ENCODE measurements at places on chromosomes 7 and 10.
A peak's percentile ranks its signal among the peaks of the same experiment; 100 is the strongest.

- H3K4me3 ChIP-seq = no peak overlapping the region
- H3K4me1 ChIP-seq = no peaks in the 10 kb centered on the region
- no peak for DNase-seq
- no peaks in the 10 kb centered on the region for H3K27me3 ChIP-seq
- H3K27ac ChIP-seq = no peak overlapping the region
Observed at GRCh38 chr7:107007892-107008287, 36.6 kb upstream of the PRKAR2B start.

DNA sequence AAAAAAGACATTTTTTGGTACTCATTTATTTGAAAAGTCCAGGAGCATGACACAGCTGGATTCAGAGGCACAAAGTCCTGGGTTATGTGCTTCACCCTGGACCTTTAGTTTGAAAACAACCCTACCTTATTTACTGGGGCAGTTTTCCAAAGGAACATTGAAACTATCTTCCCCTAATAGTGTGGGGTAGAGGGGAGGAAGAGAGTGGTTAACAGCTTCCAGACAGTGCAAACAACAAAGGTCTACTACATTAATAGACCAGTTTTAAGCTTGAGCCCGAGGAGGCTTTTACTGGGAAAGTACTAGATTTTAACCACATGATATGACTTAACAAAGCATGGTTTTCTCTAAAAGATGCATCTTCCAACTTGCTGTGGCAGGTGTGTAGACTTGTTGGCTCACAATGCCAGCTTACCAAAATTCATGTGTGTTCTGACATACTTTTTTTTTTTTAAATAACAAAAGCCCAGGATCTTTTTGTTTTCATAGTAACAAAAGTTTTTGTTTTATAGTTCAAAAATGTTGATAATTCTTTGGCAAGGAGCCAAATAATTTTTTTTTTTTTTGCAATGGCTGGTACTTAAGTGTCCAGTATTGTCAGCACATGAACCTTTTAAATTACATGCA is 1.8 kb downstream of the GSTO1 start:
- H3K4me1 ChIP-seq = peaks cover 14% of the 10 kb centered on the region
- H3K27ac ChIP-seq = peak overlapping the region; percentile 98
- H3K36me3 ChIP-seq = no peaks in the 10 kb centered on the region
- no peak overlapping the region for H3K4me3 ChIP-seq
- no peaks in the 10 kb centered on the region for H3K27me3 ChIP-seq

DNA sequence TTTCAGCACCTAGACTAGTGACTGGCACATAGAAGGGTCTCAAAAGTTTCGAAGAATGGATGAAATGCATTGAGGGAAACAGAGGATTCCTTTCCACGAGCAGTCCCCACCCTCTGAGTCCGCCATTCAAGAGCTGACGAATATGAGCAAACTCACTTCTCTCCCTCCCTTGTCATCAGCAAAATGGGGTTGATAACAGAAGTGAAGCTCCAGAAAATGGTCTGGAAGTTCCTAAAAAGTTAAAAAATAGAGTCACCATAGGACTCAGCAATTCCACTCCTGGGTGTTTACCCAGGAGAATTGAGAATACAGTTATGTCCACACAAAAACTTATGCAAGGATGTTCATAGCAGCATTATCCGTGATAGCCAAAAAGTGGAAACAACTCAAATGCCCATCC is 25.0 kb upstream of the SRGN start:
- H3K4me1 ChIP-seq = no peaks in the 10 kb centered on the region
- no peak overlapping the region for H3K4me3 ChIP-seq
- no peak for DNase-seq
- peak overlapping the region; percentile 80 for H3K27ac ChIP-seq
- no peaks in the 10 kb centered on the region for H3K27me3 ChIP-seq

DNA sequence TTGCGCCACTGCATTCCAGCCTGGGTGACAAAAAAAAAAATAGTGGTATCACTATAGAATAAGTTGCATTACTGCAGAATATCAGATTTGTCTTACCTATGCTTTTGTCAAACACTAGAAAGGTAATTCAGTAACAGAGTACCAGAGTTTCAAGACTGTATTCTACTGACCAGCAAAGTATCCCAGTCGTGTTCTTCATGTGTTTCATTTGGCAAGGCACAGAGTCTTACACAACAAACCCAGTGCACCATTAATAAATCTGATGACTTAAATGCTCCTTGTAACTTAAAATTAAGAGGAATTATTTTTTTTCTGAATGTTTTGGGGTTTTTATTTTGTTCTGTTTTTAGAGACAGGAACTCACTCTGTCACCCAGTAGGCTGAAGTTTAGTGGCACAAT is 34.4 kb upstream of the PBLD start:
- H3K36me3 ChIP-seq = peaks cover 13% of the 10 kb centered on the region
- no peaks in the 10 kb centered on the region for H3K27me3 ChIP-seq
- no peak overlapping the region for H3K4me3 ChIP-seq
- H3K27ac ChIP-seq = no peak overlapping the region

- no peak overlapping the region for H3K4me3 ChIP-seq
- H3K36me3 ChIP-seq = no peaks in the 10 kb centered on the region
- H3K27ac ChIP-seq = no peak overlapping the region
- H3K4me1 ChIP-seq = no peaks in the 10 kb centered on the region
- H3K27me3 ChIP-seq = no peaks in the 10 kb centered on the region
- DNase-seq = no peak
Observed at GRCh38 chr7:38727184-38727940, 96.2 kb upstream of the AMPH start.

DNA sequence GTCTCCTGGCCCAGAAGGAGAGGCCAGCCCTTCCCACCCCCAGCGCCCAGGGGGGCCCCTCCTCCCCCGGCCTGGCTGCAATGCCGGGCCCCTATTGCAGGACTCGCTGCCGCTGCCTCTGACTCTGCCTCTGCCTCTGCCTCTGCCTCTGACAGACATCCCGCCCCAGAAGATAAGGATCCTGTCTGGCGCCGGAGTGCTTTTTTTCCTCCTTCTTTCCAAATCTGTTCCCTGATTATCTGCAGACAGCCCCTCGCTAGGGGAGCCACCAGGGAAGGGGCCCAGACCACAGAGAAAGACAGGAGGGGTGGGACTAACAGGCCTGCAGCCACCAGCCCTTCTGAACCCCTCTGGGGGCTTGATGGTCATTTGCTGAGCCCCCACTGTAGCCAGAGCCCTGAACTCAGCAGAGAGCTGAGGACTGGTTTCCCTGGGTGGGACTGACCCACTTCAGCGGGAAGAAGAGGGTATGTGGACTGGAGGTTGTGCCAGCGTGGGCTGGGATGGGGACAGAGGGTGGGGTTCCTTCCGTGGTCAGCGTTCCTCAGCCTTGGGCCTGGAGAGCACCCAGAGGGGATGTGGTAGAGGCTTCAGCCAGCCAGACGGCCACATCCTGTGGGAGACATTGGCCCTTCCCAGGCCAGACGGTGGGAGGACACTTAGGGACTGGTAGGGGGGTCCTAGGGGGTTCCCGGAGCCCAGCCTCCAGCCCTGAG is 22.8 kb downstream of the UNC5B start:
- no peak overlapping the region for H3K27ac ChIP-seq
- no peaks in the 10 kb centered on the region for H3K36me3 ChIP-seq
- no peaks in the 10 kb centered on the region for H3K27me3 ChIP-seq
- H3K4me3 ChIP-seq = no peak overlapping the region
- no peak for DNase-seq
- H3K4me1 ChIP-seq = peaks cover 23% of the 10 kb centered on the region

GRCh38 chr7:107130487-107131220 is 38.1 kb upstream of the HBP1 start:
- H3K27ac ChIP-seq = no peak overlapping the region
- no peak overlapping the region for H3K4me3 ChIP-seq
- no peaks in the 10 kb centered on the region for H3K36me3 ChIP-seq
- no peaks in the 10 kb centered on the region for H3K4me1 ChIP-seq
- DNase-seq = no peak

DNA sequence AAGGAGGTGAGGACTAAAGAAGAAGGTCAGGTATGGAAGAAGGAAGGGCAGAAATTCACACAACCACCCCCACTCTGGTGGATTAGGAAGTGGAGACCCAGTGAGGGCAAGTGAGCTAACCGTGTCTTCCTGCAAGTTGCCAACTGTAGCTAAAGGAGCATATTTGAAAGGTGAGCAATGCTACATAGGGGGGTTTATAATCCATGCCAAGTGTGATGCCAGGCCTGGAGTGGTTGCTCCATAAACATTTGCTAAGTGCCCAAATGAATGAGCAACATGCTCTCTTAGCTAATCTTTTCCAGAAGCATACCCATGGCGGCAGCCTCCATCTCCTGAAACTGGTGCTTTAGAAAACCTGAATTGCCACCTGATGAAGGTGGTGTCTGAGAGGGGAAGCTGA is 121.6 kb downstream of the LRRC18 start:
- DNase-seq = no peak
- H3K4me1 ChIP-seq = no peaks in the 10 kb centered on the region

DNA sequence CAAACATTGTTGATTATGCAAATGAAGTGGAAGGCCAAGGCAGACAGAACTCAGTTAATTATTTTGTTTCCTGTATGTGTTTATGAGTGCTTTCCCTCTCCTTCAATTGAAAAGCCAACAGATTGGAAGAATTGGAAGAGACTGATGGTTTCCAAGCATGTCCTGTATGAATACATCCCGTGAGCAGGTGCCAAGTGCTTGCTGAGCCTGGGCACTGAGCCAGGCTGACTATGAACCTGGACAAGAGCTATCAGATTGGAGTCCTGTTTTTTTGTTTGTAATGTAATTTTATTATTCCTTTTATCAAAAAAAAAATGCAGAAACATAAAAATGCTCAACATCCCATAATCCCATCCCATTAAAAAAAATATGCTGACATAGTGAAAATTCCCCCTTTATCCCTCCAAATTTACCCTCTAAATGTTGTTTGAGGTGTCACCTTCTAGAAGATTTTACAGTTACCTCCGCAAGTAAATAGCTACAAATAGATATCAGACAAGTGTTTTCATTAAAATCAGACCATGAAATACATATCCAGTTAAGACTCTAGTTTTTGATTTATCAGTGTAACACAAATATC is 449.5 kb downstream of the GRID1 start:
- peaks cover 5% of the 10 kb centered on the region for H3K4me1 ChIP-seq
- no peak overlapping the region for H3K27ac ChIP-seq
- no peak overlapping the region for H3K4me3 ChIP-seq
- H3K27me3 ChIP-seq = no peaks in the 10 kb centered on the region
- no peak for DNase-seq

GRCh38 chr10:3781468-3782145 is 3.4 kb downstream of the KLF6 start:
- DNase-seq = no peak
- H3K4me3 ChIP-seq = peak overlapping the region; percentile 81
- H3K4me1 ChIP-seq = peaks cover 37% of the 10 kb centered on the region
- peak overlapping the region; percentile 99 for H3K27ac ChIP-seq

All from esophagus squamous epithelium (tissue), 5 donors.